A673 (cell line): ENCODE measurements at places on chromosomes 2 and 18. TPM values are rescaled to one million over a fixed set of nuclear protein-coding genes. Genes with fewer than 3 reads are reported as not detected.

The CNTNAP5 gene
- not detected in 2 replicates for total RNA-seq

The MC4R gene
- not detected in 2 replicates for total RNA-seq

The DSC3 gene
- not detected in 2 replicates for total RNA-seq

The SLC4A5 gene
- 0.94 and 1.8 TPM in 2 replicates for total RNA-seq

The SCN3A gene
- 0.04 and 0.07 TPM in 2 replicates for total RNA-seq

The GAREM1 gene
- 8.4 and 9.5 TPM in 2 replicates for total RNA-seq

The SLC4A3 gene
- 0.52 and 1.5 TPM in 2 replicates for total RNA-seq

The ALPG gene
- total RNA-seq: not detected in 2 replicates

The INHBB gene
- 0.09 TPM in 2 replicates for total RNA-seq

The EPB41L5 gene
- 25.8 and 26.5 TPM in 2 replicates for total RNA-seq

The CDH19 gene
- total RNA-seq: not detected in 2 replicates

The OR6B3 gene
- not detected in 2 replicates for total RNA-seq

The CGREF1 gene
- total RNA-seq: 8.4 and 9.4 TPM in 2 replicates

The SAG gene
- total RNA-seq: 1.3 and 2.4 TPM in 2 replicates
